ENCODE measurements at places on chromosomes 6 and 20. TPM values are rescaled to one million over a fixed set of nuclear protein-coding genes. Genes with fewer than 3 reads are reported as not detected.

The ARMH2 gene
- 0.97 TPM for total RNA-seq

The LSM2 gene
- 123 TPM for total RNA-seq

The CRIP3 gene
- total RNA-seq, result not detected

The IRF4 gene
- total RNA-seq, result 95.2 TPM

The TMEM170B gene
- 0.89 TPM for total RNA-seq

The HLA-DRA gene
- total RNA-seq, result 30.9 TPM

The CRYBG1 gene
- total RNA-seq, result 34.9 TPM

DNA sequence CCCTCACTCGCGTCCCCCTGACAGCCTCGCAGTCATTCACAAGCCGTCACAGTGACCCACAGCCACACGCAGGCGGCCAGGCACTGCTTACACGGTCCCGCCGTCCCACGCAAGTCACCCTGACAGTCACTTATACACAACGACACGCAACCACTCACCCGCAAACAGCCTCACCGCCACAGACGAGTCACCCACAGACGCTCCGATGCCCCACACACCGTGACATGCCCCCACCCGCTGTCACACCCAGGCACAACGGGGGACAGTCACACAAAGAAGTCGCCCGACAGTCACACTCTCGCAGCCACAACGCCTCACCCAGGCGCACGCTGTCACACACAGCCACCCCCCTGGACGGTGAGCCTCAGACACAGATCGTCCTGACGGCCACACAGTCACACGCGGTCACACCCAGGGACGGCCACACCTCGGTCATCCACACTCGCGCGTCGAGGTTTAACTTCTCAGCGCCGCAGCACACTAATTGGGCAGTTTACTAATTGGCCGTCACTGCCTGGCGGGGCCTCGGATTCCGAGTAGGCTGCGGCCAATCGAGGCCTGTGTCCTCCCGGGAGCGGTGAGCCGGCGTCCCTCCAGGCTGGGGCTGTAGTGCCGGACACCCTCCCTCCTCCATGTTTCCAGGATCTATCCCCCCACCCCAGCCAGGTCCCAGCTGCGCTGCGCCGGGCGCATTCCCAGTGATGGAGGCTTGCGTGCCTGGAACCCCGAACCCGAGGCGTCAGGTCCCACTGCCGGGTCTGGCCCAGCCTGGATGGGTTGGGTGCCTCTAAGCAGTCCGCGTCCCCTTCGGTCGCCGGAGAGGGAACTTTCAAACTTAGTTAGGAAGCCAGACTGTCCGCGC lies 790 bp downstream of the TOX2 start:
- peaks cover 19% of the 10 kb centered on the region for H3K4me1 ChIP-seq
- H3K27ac ChIP-seq, result peak overlapping the region; percentile 3
- DNase-seq, result no peak
- H3K4me3 ChIP-seq, result peak overlapping the region; percentile 70
- H3K36me3 ChIP-seq, result peaks cover 17% of the 10 kb centered on the region

DNA sequence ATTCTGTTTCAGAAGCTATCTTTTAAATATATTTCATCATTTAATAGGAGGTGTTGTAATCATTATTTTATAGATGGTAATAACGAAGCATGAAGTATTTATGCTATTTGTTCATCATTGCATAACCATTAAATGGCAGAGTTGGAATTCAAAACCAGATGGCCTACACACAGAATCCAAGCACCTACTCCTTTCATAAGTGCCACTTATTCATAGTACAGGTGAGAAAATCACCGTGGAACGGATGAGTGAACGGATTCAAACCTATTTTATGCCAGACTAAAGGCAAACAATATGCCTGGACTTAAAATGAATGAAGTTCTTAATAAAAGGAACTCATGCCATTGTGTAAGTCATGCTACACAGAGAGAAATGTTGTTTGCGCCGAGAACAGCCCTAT lies 397.9 kb upstream of the ADGRB3 start:
- H3K27ac ChIP-seq, result no peak overlapping the region
- H3K4me1 ChIP-seq, result no peaks in the 10 kb centered on the region
- H3K36me3 ChIP-seq, result no peaks in the 10 kb centered on the region

DNA sequence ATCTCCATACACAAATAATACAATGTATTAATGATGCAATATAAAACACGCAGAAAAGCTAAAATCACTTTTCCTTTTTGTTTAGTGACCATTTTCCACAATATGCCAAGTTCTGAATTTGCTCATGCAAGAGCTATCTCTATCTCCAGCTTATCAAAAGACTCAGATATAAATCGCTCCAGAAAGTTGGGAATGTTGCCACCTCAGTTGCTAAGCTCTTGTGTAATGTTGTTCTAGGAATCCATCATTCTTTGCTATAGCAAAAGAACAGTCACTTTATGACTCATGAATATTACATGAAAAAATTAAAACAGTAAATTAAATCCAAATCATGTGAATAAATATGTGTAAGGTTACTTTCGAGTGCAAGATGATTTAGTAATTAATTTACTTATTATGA lies 8.7 kb downstream of the PLAGL1 start:
- DNase-seq, result no peak
- no peak overlapping the region for H3K4me3 ChIP-seq
- peaks cover 4% of the 10 kb centered on the region for H3K27me3 ChIP-seq
- H3K27ac ChIP-seq, result no peak overlapping the region
- peaks cover 2% of the 10 kb centered on the region for H3K36me3 ChIP-seq

DNA sequence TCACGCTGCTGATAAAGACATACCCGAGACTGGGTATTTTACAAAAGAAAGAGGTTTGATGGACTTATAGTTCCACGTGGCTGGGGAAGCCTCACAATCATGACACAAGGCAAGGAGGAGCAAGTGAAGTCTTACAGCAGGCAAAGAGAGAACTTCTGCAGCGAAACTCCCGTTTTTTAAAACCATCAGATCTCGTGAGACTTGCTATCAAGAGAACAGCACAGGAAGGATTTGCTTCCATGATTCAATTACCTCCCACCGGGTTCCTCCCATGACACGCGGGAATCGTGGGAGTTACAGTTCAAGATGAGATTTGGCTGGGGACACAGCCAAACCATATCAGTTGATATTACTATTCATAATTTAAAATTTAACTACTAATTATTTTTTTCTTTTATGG lies 157.3 kb upstream of the ATXN1 start:
- no peaks in the 10 kb centered on the region for H3K36me3 ChIP-seq
- H3K4me3 ChIP-seq, result no peak overlapping the region
- DNase-seq, result no peak
- H3K27me3 ChIP-seq, result peaks cover 12% of the 10 kb centered on the region

DNA sequence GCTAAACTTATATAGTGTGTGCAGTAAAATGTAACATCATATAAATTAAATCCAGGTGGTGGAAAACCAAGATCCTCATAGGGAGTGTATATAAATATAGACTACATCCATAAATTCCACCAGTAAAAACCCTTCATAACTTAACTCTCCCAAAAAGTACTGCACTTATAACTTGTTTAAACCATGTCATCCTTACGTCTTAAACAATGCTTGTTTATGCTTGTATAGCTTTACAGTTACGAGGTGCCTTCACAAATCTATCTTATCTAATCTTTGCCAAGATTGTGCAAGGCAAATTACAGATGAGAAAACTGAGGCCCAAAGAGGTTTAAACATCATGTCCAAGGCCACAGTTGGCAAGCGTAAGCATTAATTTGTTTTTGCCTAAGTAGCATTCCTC lies 71.3 kb downstream of the BCAS1 start:
- H3K27ac ChIP-seq, result no peak overlapping the region
- no peaks in the 10 kb centered on the region for H3K36me3 ChIP-seq
- H3K4me1 ChIP-seq, result no peaks in the 10 kb centered on the region

- H3K4me3 ChIP-seq, result no peak overlapping the region
- H3K4me1 ChIP-seq, result peaks cover 6% of the 10 kb centered on the region
- peak; percentile 61 for DNase-seq
- H3K27ac ChIP-seq, result peak overlapping the region; percentile 78
- peaks cover 43% of the 10 kb centered on the region for H3K27me3 ChIP-seq
Observed at GRCh38 chr6:27582928-27583725, 110.2 kb upstream of the ZNF184 start.

- no peak overlapping the region for H3K4me3 ChIP-seq
- no peaks in the 10 kb centered on the region for H3K4me1 ChIP-seq
- no peak overlapping the region for H3K27ac ChIP-seq
- H3K27me3 ChIP-seq, result no peaks in the 10 kb centered on the region
- no peak for DNase-seq
- peaks cover 59% of the 10 kb centered on the region for H3K36me3 ChIP-seq
Observed at GRCh38 chr6:15508931-15509330, 153.9 kb downstream of the DTNBP1 start.

GRCh38 chr6:168601546-168601945 lies 160.6 kb downstream of the SMOC2 start:
- H3K27me3 ChIP-seq, result no peaks in the 10 kb centered on the region
- H3K36me3 ChIP-seq, result no peaks in the 10 kb centered on the region
- H3K4me1 ChIP-seq, result no peaks in the 10 kb centered on the region
- H3K27ac ChIP-seq, result no peak overlapping the region

DNA sequence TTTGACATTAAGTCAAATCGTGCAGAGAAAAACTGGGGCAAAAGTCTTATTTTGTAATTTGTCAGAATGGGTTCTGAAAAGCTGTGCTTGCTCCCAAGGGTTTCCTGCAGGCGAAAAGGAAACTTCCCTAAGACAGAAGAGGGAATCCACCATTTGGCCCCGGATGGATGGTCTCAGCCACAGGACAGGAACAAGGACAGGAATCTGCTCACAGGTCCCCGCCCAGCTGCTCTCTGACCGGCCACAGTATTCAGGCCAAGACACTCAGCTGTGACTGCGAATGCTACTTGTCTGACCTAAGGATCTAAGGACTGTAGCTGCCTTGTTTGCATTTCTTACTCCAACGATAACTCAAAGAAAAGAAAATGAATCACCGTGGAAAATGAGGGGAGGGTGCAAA lies 197.0 kb downstream of the BMP7 start:
- peaks cover 20% of the 10 kb centered on the region for H3K27me3 ChIP-seq
- H3K36me3 ChIP-seq, result no peaks in the 10 kb centered on the region
- DNase-seq, result no peak
- no peak overlapping the region for H3K4me3 ChIP-seq

- no peak overlapping the region for H3K4me3 ChIP-seq
- no peaks in the 10 kb centered on the region for H3K27me3 ChIP-seq
- H3K4me1 ChIP-seq, result peaks cover 21% of the 10 kb centered on the region
Observed at GRCh38 chr6:40376113-40376650, 211.0 kb downstream of the LRFN2 start.

- no peak overlapping the region for H3K27ac ChIP-seq
- DNase-seq, result no peak
- H3K4me3 ChIP-seq, result no peak overlapping the region
- H3K36me3 ChIP-seq, result no peaks in the 10 kb centered on the region
Observed at GRCh38 chr20:50673466-50674137, 17.7 kb downstream of the RIPOR3 start.

DNA sequence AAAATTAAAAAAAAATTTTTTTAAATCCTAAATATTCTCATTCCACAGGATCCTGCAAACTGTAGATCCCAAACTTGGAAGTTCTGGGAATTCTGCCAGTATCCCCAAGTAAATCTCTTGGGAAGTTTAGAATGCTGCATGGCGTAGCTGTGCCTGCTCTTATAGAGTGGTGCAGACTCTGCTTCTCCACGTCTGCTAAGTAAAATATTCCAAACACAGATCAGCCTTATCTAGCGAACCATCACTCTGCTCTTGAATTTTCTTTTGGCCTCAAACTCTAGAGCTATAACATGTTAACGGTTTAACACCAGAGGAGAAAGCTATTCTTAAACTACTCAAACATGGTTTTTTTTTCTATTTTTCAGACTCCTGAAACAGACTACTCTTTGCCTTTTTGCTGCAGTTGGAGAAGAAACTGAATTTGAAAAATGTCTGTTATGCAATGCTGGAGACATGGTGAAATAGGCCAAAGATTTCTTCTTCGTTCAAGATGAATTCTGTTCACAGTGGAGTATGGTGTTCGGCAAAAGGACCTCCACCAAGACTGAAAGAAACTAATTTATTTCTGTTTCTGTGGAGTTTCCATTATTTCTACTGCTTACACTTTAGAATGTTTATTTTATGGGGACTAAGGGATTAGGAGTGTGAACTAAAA lies 138.5 kb upstream of the AKAP12 start:
- no peak for DNase-seq
- no peak overlapping the region for H3K27ac ChIP-seq
- H3K4me3 ChIP-seq, result no peak overlapping the region

GRCh38 chr6:6686748-6687601 lies 98.5 kb downstream of the LY86 start:
- no peak for DNase-seq
- peaks cover 65% of the 10 kb centered on the region for H3K4me1 ChIP-seq
- no peak overlapping the region for H3K4me3 ChIP-seq
- no peak overlapping the region for H3K27ac ChIP-seq
- peaks cover 5% of the 10 kb centered on the region for H3K27me3 ChIP-seq

DNA sequence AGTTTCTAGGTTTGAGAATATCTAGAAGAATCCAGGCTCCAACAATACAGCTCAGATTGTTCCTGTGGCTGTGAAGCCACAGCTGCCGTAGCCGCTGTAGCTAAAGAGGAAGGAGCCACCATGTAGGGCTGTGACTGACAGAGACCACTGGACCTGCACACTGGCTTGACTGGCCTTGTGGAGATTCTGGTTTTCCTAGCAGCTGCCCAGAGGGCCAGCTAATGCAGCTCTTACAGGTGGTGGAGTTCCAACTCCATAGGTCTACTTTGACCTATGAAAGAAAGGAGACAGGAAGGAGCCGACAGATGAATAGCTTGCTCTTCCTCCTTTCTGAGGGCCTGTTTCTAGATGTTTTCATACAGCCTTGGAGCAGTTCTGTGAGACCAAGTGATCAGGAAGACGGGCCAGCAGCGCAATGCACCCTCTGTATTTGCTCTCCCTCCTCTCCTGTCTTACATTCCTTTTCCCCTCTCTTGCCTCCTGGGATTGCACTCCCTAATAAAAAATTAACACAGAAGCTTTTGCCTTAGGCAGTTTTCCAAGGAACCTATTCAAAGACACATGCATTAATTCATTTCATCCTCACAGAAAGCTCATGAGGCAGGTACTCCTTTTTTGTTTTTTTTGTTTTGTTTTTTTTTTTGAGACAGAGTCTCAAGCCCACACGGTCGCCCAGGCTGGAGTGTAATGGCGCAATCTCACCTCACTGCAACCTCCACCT lies 51.8 kb upstream of the MYB start:
- peak overlapping the region; percentile 49 for H3K4me3 ChIP-seq
- H3K27me3 ChIP-seq, result no peaks in the 10 kb centered on the region
